IPS-NIHi11 (cell line): ENCODE measurements at places on chromosomes 2 and 18.

GRCh38 chr2:46849721-46850556, 65.7 kb downstream of the MCFD2 start:
- no peak for DNase-seq

DNA sequence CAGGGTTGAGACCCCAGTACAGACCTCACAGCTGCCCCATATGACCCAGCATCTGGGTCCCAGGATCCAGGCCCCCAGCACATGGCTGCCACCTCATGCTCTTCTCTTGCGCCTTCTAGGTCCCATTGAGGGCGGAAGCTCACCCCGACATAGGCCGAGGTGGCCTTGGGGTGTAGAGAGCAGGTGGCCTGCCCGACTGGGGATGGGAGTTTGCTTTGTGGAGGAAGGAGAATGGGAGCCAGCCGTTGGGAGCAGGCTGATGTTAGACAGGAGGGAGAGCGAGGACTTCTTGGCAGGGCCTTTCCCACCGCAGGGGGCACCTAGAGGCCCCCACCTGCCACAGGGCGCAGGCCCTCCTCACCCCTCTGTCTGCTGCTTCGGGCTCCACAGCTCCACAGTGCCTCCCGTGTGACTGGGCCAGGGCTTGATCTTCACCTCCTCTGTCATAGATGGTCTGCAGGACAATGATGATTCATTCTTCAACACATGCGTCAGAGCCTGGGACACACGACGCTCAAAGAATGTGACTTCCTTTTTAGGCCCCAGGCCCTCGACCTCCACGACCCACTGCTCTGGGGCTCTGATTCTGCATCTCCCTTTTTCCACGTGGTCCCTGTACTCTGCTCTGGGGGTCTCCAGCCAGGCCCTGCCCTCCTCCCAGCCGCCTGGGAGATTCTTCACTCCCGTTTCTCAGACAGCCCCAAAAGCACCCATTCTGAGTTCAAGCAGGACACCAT, 86.6 kb upstream of the ODC1 start:
- no peak for DNase-seq

DNA sequence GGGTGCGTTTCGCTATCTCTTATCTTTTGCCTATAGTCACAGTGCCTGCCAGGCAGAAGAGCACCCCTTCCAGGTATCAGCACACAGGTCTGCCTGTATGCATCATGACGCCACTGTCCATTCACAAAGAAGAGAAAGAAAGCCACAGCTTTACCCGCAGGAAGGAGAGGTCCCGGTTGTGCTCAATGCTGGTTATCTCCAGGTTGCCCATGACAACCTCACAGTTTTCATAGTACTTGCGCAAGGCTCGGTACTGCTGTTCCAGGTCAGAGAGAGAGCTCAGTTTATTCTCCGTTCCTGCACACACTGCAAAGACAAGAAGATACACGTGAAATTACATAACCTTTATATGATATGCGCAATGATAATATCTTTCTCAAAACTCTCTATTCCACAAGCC, 414.0 kb downstream of the ERBB4 start:
- no peak for DNase-seq

GRCh38 chr2:68835621-68836020, 35.6 kb downstream of the BMP10 start:
- DNase-seq: no peak
